ENCODE measurements at places on chromosomes 5 and 9. TPM values are rescaled to one million over a fixed set of nuclear protein-coding genes. Genes with fewer than 3 reads are reported as not detected.

GRCh38 chr5:16544607-16545374, 72.0 kb downstream of the RETREG1 start:
- DNase-seq: no peak

DNA sequence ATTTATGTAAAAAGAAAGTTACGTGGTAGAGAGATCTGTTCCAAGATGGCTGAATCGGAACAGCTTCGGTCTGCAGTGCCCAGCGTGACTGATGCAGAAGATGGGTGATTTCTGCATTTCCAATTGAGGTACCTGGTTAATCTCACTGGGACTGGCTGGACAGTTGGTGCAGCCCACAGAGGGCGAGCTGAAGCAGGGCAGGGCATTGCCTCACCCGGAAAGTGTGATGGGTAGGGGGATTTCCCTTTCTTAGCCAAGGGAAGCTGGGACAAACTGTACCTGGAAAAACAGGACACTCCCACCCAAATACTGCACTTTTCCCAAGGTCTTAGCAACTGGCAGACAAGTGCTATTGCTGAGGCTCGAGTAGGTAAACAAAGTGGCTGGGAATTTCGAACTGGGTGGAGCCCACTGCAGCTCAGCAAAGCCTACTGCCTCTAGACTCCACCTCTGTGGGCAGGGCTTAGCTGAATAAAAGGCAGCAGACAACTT, 13.1 kb upstream of the HSD17B4 start:
- no peak for DNase-seq

DNA sequence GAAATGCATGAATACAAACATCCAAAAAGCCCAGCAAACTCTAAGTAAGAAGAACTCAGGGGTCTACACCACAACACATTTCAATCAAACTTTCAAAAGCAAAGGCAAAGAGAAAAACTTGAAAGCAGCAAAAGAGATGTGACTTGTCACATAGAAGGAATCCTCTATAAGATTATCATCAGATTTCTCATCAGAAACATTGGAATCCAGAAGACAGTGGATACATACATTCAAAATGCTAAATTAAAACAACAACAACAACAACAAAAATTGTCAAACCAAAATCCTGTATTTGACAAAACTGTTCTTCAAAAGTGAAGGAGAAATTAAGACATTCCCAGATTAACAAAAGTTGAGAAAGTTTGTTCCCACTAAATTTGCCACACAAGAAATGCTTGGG, 362.7 kb downstream of the ZNF608 start:
- DNase-seq: no peak

GRCh38 chr5:56309262-56309826, 76.2 kb upstream of the ANKRD55 start:
- DNase-seq: no peak

- DNase-seq: no peak
These were observed 191.9 kb downstream of the FANCC start for GRCh38 chr9:95125652-95126051.

TMEM267 gene
- total RNA-seq: 12.7 TPM

ACOT12 gene
- not detected for total RNA-seq

PCDHGB2 gene
- 3.7 TPM for total RNA-seq

KLHL3 gene
- 6.7 TPM for total RNA-seq

QRFP gene
- not detected for total RNA-seq

RABGAP1 gene
- total RNA-seq: 62.0 TPM

NKD2 gene
- total RNA-seq: 24.1 TPM

PWWP2A gene
- total RNA-seq: 27.0 TPM

ARL14EPL gene
- not detected for total RNA-seq

Measured in lower lobe of right lung (tissue), 2 donors.